ENCODE measurements at places on chromosomes 2 and 18.
A peak's percentile ranks its signal among the peaks of the same experiment; 100 is the strongest.

DNA sequence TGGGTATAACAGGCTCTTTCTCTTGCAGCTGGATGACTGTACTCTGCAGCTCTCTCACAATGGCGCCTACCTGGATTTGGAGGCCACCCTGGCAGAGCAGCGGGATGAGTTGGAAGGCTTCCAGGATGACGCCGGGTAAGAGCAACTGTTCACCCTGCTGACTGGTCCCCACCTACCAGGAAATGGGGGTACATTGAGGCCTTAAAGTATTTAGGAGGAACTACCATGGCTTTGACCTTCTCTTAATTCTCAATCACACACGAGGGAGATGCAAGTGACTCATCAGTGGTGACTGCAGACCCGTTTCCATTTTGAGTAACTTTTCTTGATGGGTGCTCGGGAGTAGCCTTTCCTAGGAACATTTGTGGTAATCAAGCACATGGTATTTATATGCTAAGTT is 58.0 kb downstream of the FHOD3 start:
- DNase-seq = no peak
- no peak overlapping the region for H3K4me3 ChIP-seq
- no peak overlapping the region for H3K27ac ChIP-seq
- H3K36me3 ChIP-seq = no peaks in the 10 kb centered on the region

GRCh38 chr2:30367232-30368070 is 79.6 kb upstream of the LCLAT1 start:
- H3K27ac ChIP-seq = peak overlapping the region; percentile 98
- H3K4me3 ChIP-seq = no peak overlapping the region
- H3K4me1 ChIP-seq = peaks cover 65% of the 10 kb centered on the region
- peak; percentile 66 for DNase-seq
- no peaks in the 10 kb centered on the region for H3K27me3 ChIP-seq

- H3K27ac ChIP-seq = no peak overlapping the region
- H3K27me3 ChIP-seq = no peaks in the 10 kb centered on the region
- H3K4me3 ChIP-seq = no peak overlapping the region
Observed at GRCh38 chr18:407191-407590, 93.3 kb downstream of the COLEC12 start.

- no peaks in the 10 kb centered on the region for H3K27me3 ChIP-seq
- no peak overlapping the region for H3K27ac ChIP-seq
- no peak overlapping the region for H3K4me3 ChIP-seq
- no peaks in the 10 kb centered on the region for H3K4me1 ChIP-seq
Observed at GRCh38 chr2:129199501-129199900, 780.0 kb upstream of the RAB6C start.

- H3K36me3 ChIP-seq = no peaks in the 10 kb centered on the region
- H3K27me3 ChIP-seq = no peaks in the 10 kb centered on the region
- H3K27ac ChIP-seq = no peak overlapping the region
- no peak for DNase-seq
- H3K4me3 ChIP-seq = no peak overlapping the region
Observed at GRCh38 chr2:43699761-43700160, 23.5 kb upstream of the C1GALT1C1L start.

GRCh38 chr18:392928-393573 is 107.5 kb downstream of the COLEC12 start:
- H3K27me3 ChIP-seq = no peaks in the 10 kb centered on the region
- no peak overlapping the region for H3K4me3 ChIP-seq
- H3K27ac ChIP-seq = no peak overlapping the region
- peaks cover 6% of the 10 kb centered on the region for H3K4me1 ChIP-seq
- peak; percentile 29 for DNase-seq

- no peak for DNase-seq
- H3K27me3 ChIP-seq = no peaks in the 10 kb centered on the region
- H3K4me1 ChIP-seq = no peaks in the 10 kb centered on the region
- H3K4me3 ChIP-seq = no peak overlapping the region
- no peak overlapping the region for H3K27ac ChIP-seq
- no peaks in the 10 kb centered on the region for H3K36me3 ChIP-seq
Observed at GRCh38 chr18:79486356-79487182, 90.8 kb downstream of the NFATC1 start.

All from thyroid gland (tissue), 4 donors.